Hindlimb muscle (tissue), 1 donor: ENCODE measurements at places on chromosomes 4 and X. TPM values are rescaled to one million over a fixed set of nuclear protein-coding genes. Genes with fewer than 3 reads are reported as not detected.

DNA sequence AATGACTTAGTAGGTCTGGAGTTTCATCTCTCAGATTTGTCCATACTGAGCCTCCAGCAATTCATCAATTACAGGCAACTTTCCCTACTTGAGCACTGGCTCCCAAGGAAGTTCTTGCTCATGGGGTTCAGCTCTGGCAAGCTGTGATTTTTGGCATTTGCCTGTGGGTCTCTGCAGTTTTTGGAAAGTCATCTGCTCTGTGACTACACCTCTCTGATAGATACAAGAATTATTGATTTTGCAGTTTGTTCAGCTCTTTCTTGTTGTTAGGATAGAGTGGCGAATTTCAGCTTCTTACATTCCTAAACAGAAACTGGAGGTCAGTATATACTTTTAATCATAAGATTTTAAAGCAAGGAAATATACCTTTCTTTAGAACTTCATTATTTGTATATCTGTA lies 209.7 kb upstream of the NPY2R start:
- no peak for DNase-seq

GRCh38 chr4:104424989-104425388 lies 69.7 kb downstream of the CXXC4 start:
- no peak for DNase-seq

- no peak for DNase-seq
These were observed 1060.1 kb downstream of the ADGRL3 start for GRCh38 chr4:62260254-62260653.

- DNase-seq, result no peak
These were observed 119.7 kb upstream of the NWD2 start for GRCh38 chr4:37124800-37125199.

- no peak for DNase-seq
These were observed 41.0 kb upstream of the AGA start for GRCh38 chr4:177483271-177483670.

GRCh38 chrX:71870208-71871098 lies 40.2 kb upstream of the NHSL2 start:
- no peak for DNase-seq

DNA sequence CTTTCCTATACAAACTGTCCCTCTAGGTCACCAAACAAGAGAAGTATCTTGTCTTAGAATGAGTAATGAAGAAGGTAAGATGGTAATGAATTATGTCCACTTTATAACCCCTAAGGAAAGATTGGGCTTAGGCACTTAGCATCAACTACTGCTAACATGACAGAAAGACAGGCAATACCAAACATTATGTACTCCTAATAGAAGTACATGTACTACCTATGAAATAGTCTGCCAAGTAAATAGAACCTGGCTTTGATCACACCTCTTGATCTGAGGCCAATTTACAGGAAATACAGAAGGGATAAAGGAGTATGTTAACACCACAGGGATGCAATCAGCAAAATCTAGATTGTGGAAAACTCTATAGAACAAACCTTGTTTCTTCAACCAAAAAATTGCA lies 14.1 kb upstream of the PCYT1B start:
- DNase-seq, result no peak

GRCh38 chr4:112284662-112285411 lies 867 bp downstream of the TIFA start:
- peak; percentile 41 for DNase-seq

GRCh38 chr4:53185869-53186585 lies 179.8 kb downstream of the SCFD2 start:
- DNase-seq, result peak; percentile 59

GRCh38 chr4:687048-687970 lies 1.6 kb downstream of the SLC49A3 start:
- no peak for DNase-seq

DNA sequence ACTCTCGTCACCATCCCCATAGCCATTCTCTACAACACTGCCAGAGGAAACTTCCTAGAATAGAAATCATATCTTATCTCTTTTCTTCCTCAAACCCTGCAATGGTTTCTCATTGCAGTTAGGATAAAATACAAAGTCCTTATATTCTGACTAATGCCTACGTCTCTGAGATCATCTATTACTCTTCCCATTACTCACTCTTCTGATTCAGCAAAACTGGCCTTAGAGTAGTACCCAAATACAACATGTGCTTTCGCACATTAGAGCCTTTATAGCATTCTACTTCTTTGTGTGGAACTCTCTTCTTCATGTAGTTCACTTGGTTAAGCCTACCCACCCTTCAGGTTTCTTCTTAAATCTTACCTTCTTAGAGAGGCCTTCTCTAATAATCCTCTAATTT lies 28.0 kb downstream of the LHFPL1 start:
- DNase-seq, result no peak

DNA sequence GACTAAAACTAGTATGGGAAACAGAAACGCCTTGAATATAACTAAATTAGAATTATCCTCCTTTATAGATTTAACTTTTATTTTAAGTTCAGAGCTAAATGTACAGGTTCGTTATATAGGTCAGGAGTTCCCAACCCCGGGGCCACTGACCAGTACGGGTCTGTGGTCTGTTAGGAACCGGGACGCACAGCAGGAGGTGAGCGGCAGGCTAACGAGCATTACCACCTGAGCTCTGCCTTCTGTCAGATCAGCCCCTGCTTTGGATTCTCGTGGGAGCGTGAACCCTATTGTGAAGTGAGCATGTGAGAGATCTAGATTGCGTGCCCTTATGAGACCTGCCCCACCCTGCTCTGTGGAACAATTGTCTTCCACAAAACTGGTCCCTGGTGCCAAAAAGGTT lies 51.0 kb downstream of the FAT4 start:
- DNase-seq, result no peak

DNA sequence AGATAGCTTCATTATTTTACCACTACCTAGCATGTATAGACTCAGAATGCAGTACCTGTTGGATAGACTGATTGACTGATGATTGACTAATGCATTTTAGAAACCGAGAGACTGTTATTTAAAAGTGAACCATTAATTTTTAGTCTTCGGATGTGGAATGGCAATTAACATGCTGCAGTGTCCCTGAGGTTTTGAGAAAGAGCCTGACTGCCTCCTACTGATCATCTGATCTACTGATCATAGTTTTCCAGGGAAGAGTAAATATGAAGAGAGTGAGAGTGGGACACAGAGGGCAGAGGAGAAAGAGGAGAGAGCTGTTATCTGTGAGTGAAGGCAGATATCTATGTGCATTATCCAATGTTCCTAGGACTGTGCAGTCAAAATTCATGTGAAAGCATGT lies 764.7 kb downstream of the TRIML1 start:
- no peak for DNase-seq

- DNase-seq, result no peak
These were observed 5.2 kb upstream of the NAP1L5 start for GRCh38 chr4:88702782-88703181.

- no peak for DNase-seq
These were observed 85.9 kb downstream of the ARSJ start for GRCh38 chr4:113893546-113893945.

- no peak for DNase-seq
These were observed 19.9 kb downstream of the HNRNPH2 start for GRCh38 chrX:101427954-101428353.

- no peak for DNase-seq
These were observed 1041.2 kb upstream of the INTU start for GRCh38 chr4:126591583-126591982.

DNA sequence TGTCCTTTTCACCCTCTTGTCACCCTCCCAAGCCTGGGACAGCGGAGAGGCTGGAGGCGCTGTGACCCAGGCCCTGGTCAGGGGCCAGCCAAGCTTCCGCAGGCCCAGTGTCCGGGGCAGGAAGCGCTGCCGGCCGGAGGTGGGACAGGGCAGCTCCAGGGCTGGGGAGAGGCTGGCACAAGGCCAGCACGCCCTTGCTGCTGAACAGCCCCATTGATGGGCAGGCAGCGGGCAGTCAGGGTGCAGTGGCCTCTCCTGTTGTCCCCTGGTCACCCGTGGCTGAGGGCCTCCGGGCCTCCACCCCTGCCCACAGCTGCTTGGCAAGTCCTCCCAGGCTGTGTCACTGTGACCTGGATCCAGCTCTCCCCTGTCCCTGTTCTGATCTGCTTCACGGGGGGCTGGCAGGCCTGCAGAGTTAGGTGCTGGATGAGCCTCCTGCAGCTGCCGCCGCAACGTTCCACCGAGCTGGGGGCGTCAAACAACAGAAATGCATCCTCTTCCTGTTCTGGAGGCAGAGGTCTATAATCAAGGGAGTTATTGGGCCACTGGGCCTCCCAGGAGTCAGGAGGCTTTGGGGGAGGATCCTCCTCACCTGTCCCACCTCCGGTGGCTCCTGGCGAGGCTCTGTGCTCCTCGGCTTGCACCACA lies 107.9 kb downstream of the PSAPL1 start:
- no peak for DNase-seq

GRCh38 chr4:1550122-1551070 lies 133.7 kb downstream of the FAM53A start:
- DNase-seq, result no peak

DNA sequence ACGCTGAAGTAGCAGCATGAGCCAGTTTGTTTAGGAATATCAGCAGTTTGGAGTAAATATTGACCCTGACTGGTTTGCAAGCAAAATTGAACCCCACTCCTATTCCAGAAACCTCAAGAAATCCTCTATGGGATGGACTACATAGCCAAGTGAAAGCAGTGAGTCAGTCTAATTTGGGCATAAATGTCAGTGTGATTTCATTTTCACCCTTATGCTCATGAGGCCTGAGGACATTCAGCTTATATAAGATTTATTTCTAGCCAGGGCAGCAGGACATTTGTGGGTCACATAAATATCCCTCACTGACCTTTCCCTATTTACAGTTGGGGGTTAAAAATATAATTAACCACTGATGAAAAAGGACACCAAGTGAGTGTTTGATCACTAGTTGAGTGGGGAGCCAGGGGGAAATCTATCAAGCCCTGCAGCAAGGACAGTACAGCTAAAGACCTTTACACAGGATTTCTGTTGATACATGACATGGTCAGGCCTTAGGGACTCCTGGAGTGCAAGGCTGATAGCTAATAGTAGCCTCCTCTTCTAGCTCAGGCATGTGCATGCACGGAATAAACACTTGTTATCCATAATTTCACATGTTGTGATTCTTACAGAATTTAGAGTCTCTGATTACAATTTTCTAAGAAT lies 996.9 kb upstream of the GRIA3 start:
- DNase-seq, result no peak

- no peak for DNase-seq
These were observed 297.6 kb downstream of the INPP4B start for GRCh38 chr4:142548491-142548890.

DNA sequence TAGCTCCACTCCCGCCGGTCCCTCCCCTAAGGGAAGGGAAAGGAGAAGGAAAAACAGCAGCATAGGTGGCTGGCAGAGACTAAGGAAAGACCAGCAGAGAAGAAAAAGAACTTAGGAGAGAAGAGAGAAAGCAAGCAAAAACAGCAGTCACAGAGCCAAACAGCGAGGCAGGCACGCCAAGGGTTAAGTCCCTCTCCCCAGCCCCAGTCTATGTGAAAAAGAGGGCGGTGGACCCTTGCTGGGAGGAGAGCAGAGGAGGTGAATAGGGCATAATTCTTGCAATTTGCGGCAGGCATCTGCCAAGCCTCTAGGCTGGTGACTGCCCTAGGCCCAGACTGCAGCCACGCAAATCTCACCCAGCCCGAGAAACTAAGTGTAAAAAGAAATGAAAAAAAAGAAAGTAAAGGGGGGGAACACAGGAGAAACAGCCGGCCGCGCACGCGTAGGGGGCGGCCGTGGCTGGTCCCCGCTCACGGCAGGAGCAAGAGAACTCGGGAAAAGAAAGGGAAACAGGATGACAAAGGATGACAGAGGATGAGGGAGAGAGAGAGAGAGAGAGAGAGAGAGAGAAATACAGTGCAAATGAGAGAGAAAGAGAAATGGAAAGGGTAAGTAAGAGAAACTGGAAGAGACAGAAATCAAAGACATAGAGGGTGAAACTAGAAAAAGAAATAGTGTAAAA lies 48.6 kb downstream of the MAGEA9 start:
- no peak for DNase-seq

DNA sequence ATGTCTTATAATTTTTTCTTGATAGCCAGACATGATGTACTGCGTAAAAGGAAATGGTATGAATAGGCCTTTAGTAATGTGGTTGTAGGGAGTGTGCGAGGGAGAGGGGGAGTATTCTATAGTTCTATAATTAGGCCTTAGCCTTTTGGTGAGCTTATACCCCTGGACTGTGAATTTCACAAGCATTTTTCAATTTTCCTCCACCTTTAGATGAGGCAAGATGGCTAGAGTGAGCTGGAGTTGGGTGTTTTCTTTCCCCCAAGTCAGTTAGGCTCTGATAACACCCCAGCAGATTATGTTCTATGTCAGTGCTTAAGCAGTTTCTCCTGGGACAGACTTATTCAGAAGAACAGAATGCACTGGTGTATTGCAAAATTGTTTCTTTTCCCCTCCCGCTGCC lies 210.2 kb upstream of the NPY2R start:
- no peak for DNase-seq

- no peak for DNase-seq
These were observed 140.0 kb downstream of the COL4A6 start for GRCh38 chrX:108298165-108298602.

DNA sequence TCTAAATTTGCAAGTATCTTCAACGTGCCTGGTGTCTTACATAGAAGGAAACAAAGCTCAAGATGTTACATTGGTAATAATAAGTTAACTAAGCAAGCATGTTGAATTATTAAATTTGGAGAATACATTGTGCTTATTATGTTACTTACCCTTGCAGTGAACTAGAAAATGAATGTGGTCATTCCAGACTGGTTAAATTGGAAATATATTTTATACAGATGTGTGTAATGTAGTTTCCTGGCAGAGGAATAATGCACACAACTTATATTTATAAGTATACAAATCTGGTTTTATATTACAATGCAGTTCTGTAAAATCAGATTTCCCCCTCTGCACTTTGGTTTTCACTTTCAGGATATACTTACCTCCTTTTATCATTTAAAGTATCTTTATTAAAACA lies 159.9 kb upstream of the SLIT2 start:
- no peak for DNase-seq

DNA sequence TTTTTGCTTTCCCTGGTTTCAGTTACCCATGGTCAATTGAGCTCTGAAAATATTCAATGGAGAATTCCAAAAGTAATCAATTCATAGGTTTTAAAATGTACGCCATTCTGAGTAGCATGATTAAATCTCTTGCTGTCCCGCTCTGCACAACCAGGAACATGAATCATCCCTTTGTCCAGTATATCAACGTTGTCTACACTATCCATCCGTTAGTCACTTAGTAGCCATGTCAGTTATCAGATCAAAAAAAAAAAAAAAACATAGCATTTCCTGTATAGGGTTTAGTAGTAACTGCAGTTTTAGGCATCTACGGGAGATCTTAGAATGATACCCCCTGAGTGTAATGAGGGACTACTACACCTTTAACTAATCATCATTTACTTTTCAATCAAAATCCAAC lies 15.1 kb downstream of the LAMP2 start:
- no peak for DNase-seq

Gene RBMXL3
- not detected for polyA plus RNA-seq

Gene SOD3
- 30.0 TPM for polyA plus RNA-seq

Gene STBD1
- 51.9 TPM for polyA plus RNA-seq

Gene TAF7L
- polyA plus RNA-seq, result 0.15 TPM

Gene RTL3
- polyA plus RNA-seq, result 0.99 TPM

Gene NUDT11
- 4.4 TPM for polyA plus RNA-seq

Gene CTAG1A
- polyA plus RNA-seq, result not detected

Gene ATP2B3
- 0.36 TPM for polyA plus RNA-seq

Gene RBM10
- polyA plus RNA-seq, result 42.1 TPM

Gene KLB
- 0.50 TPM for polyA plus RNA-seq

Gene VCX3A
- polyA plus RNA-seq, result not detected

Gene PCDH19
- 7.4 TPM for polyA plus RNA-seq

Gene PF4V1
- polyA plus RNA-seq, result not detected

Gene SOX3
- polyA plus RNA-seq, result not detected

Gene PABPC4L
- polyA plus RNA-seq, result 7.5 TPM

Gene CDS1
- 0.43 TPM for polyA plus RNA-seq

Gene RPL34
- 1,760 TPM for polyA plus RNA-seq
